Left renal pelvis (tissue), 4 donors: ENCODE measurements at places on chromosomes 11 and 22. TPM values are rescaled to one million over a fixed set of nuclear protein-coding genes. Genes with fewer than 3 reads are reported as not detected.

DGAT2 gene
- polyA plus RNA-seq: 4.1 TPM

GRCh38 chr22:25702040-25702439 lies 39.9 kb upstream of the MYO18B start:
- no peak for DNase-seq

HIC2 gene
- polyA plus RNA-seq: 9.4 TPM

- DNase-seq: no peak
These were observed 12.9 kb downstream of the CCDC82 start for GRCh38 chr11:96376796-96377195.

DNA sequence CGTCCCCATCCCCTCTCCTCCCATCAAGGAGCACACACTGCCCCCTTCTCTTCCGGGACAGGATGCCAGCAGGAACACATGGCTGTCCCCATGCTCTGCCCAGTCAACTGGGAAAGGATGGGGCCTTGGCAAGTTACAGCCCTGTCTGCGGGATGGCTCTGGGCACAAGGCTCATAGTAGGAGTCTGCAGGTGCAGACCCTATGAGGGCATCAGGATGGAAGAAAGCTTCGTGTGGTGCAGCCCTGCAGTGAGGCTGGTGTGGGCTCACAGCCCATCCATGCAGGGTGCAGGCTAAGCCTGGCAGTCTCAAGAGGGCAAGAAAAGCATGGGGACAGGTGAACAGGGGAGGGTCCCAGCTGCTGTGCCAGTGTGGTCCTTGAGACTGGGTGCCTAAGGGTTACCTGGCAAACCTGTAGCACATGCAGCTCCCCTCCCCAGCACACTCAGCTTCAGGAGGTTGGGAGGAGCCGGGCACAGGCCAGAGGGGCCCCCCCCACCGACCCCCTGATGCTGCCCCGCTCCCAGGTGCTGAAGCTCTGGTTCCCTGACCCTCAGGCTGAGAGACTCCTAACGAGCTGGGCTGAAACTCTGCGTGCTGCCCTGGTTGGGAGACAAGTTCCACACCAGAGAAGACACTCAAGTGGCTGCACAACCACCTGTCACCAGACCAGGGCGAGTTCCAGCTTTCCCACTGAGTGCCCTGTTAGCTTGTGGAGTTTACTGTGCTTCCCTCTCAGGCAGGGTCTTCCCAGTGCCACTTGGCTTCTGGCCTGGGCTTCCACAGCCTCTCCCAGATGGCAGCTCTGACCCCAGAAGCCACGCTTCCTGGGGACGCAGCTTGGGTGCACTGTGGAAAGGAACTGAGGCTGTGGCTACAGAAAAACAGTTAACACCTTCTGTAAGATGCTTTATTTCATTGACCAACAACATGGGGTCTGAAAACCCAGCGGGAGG lies 3.3 kb upstream of the SCARF2 start:
- DNase-seq: no peak

SYCE3 gene
- not detected for polyA plus RNA-seq

PIK3IP1 gene
- 8.1 TPM for polyA plus RNA-seq

DNA sequence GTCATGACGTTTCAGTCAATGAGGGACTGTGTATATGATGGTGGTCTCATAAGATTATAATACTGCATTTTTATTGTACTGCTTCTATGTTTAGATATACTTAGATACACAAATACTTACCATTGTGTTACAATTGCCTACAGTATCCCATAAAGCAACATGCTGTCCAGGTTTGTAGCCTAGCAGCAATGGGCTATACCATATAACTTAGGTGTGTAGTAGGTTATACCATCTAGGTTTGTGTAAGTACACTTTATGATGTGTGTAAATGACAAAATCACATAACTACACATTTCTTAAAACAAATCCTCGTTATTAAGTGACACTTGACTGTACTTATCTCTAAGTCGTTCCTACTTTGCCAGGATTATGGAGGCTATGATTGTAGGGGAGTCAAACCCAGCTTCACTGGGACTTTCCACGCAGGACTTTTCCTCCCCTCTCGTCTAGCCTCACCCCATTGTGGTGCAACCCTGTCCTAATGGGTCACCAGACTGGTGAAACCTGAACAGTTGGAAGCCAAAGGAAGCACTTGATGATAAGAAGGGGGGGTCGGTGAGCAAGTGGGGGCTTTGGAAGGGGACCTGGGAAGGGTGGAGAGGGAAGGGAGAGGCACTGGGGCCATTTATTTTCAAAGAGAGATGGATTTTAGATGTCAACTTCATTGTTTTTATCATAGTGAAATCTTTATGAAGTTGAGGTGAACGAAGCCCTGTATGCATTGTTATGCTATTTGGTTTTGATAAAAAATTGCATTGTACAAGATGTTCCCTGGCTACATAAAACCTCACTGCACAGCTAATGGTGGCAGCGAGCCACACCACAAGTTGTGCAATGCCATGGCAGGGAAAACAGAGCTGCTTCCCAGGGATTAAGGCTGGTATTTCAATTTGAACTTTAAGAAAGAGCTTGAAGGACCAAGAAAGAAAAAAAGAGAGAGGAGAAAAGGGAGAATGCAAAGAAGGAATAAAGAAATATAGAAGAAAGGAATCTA lies 129.1 kb downstream of the EHF start:
- no peak for DNase-seq

LBHD1 gene
- 5.6 TPM for polyA plus RNA-seq

KBTBD3 gene
- 10.9 TPM for polyA plus RNA-seq

- no peak for DNase-seq
These were observed 4.3 kb downstream of the DHCR7 start for GRCh38 chr11:71443736-71444445.

- DNase-seq: no peak
These were observed 160.1 kb downstream of the RAB38 start for GRCh38 chr11:88015170-88015569.
